Activated CD8-positive, alpha-beta memory T cell treated with anti-CD3 and anti-CD28 coated beads, Interleukin-2, amount 10 ng/mL, durations not matched to agents 7 days and 5 days (primary cell): ENCODE measurements at places on chromosomes 12 and 14. TPM values are rescaled to one million over a fixed set of nuclear protein-coding genes. Genes with fewer than 3 reads are reported as not detected.

- H3K4me1 ChIP-seq: peaks cover 16% of the 10 kb centered on the region
- H3K36me3 ChIP-seq: no peaks in the 10 kb centered on the region
- H3K27me3 ChIP-seq: peaks cover 2% of the 10 kb centered on the region
These were observed 233.1 kb downstream of the PTPRO start for GRCh38 chr12:15555446-15555845.

PLEKHD1 gene
- total RNA-seq: 0.12 TPM

DNA sequence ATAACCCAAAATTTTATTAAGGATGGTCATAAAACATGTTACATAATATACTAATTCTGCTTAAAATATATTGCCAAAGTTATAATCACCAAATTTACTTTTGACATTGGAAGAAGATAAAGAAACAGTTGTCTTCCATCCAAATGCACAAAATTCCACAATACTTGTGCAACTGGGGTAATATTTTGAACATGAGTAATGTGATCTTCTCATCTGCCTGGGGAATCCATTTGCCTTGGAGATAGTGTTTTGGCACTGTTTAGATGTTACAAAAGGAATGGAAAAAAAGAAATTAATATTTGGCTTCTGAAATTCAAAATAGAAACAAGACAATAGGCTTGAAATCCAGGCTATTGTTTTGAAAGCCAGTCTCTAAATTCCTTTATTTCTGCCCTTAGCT is 9.1 kb downstream of the GPR19 start:
- H3K4me1 ChIP-seq: peaks cover 18% of the 10 kb centered on the region
- DNase-seq: no peak
- H3K27me3 ChIP-seq: no peaks in the 10 kb centered on the region

SLCO1B1 gene
- not detected for total RNA-seq

- H3K4me1 ChIP-seq: peaks cover 9% of the 10 kb centered on the region
- no peak overlapping the region for H3K27ac ChIP-seq
- H3K4me3 ChIP-seq: no peak overlapping the region
- H3K36me3 ChIP-seq: no peaks in the 10 kb centered on the region
- no peaks in the 10 kb centered on the region for H3K27me3 ChIP-seq
These were observed 57.1 kb downstream of the ERC1 start for GRCh38 chr12:1047898-1048660.

- no peak for DNase-seq
- H3K4me3 ChIP-seq: no peak overlapping the region
- no peaks in the 10 kb centered on the region for H3K4me1 ChIP-seq
- H3K27ac ChIP-seq: no peak overlapping the region
- H3K36me3 ChIP-seq: no peaks in the 10 kb centered on the region
These were observed 85.6 kb downstream of the CMKLR1 start for GRCh38 chr12:108253540-108253939.
